CD8-positive, alpha-beta memory T cell (primary cell): ENCODE measurements at places on chromosomes 6 and 20. TPM values are rescaled to one million over a fixed set of nuclear protein-coding genes. Genes with fewer than 3 reads are reported as not detected.

GRCh38 chr20:25077610-25078169, 4.3 kb downstream of the VSX1 start:
- no peak for DNase-seq

DNA sequence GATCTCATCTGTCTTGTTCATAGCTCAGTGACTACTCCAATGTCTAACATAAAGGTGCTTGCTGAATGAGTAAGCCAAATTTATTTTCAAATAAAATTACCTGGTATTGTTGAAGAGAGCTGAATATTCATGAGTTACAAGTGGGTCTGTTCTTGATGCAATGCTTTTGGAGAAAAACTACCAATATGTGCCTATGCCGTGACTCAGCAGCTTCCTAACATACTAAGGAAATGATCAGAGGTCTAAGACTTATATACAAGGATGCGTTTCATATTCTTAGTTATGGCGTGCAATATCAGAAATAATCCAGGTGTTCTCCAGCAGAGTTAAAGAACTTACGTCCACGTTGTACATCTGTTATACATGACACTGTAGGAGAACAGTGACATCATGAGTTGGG, 5.1 kb downstream of the FAM120B start:
- no peak for DNase-seq

DNA sequence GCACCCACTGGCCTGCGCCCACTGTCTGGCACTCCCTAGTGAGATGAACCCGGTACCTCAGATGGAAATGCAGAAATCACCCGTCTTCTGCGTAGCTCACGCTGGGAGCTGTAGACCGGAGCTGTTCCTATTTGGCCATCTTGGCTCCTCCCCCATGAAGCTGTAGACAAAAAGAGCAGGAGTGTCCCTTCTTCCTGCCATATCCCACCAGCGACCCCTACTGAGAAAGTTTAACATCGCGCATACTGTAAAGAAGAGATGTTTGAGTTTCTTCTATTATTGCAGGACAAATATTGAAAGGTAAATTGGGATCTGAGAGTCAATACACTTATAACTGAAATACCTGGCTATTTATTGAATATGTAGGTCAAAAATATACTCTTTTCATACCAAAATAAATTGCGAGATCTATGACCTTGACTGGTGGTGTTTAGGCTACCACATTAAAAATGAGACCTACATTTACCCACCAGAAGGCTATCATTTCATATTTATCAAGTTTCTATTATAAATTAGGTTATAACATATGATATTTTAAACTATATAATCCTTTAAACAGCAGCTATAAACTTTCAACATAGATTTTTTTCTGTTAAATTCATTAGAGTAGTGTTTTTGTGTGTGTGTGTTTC, 586.3 kb downstream of the HTR1B start:
- no peak for DNase-seq

DNA sequence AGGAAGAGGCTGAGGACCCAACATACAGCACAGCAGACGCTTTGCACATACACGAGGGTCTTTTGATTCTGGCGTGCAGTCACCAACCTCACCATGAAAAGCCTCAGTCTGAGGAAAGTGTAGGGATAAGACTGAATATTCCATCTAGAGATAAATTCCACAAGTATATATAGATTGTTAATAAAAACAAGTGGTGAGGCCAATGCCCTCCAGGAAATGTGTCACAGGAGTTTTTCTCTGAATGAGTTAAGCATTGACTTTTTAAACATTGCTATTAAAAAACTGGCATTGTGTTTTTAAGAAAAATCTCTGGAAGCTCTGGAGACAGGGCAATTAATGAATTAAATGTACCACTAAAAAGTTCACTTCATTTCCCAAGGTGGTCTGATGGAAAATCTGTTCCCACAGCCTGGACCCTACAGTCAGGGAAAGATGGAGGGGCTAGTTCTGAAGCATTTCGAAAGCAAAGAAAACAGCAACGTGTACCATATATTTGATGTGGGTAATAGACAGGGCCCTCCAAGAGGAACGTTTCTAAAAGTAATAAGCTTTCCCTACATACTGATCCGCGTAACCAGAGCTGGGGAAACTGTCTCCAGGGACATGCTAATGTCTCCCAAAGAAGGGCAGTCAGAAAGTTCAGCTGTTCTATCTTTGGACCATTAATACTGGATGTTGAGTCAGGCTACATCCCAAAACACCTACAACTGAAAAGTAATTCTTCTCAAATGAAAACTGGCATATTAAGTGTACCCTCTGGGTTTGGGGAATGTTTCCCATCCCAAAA, 301.1 kb downstream of the FOXC1 start:
- DNase-seq: no peak

DNA sequence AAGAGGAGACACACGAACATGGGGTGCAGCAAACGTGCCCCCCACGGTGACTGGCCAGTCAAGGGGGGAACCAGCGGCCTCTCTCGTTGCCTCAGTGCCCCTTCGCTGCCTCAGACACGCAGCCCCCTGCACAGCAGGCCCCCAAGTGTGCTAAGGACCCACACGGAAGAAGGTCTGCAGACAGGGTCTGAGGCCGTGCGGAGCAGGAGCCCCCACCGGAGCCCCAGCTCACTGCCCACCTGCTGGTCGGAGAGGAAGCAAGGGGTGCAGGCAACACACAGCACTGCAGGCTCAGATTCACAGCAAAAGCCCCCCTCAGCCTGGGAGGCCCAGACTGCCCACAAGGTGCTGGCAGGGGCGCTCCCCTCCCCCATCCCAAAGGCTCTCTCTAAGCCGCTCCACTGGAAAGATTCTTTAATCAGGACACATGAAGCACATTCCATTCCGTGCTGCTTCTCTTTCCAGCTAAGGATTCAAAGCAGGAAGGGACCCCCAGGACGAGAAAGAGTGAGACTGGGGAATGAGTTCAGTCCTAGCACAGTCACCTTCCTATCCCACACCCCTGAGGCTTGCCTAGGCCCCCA, 105.1 kb downstream of the SLC23A2 start:
- DNase-seq: no peak

GRCh38 chr6:161921602-161922395, 647.9 kb upstream of the AGPAT4 start:
- DNase-seq: no peak

DNA sequence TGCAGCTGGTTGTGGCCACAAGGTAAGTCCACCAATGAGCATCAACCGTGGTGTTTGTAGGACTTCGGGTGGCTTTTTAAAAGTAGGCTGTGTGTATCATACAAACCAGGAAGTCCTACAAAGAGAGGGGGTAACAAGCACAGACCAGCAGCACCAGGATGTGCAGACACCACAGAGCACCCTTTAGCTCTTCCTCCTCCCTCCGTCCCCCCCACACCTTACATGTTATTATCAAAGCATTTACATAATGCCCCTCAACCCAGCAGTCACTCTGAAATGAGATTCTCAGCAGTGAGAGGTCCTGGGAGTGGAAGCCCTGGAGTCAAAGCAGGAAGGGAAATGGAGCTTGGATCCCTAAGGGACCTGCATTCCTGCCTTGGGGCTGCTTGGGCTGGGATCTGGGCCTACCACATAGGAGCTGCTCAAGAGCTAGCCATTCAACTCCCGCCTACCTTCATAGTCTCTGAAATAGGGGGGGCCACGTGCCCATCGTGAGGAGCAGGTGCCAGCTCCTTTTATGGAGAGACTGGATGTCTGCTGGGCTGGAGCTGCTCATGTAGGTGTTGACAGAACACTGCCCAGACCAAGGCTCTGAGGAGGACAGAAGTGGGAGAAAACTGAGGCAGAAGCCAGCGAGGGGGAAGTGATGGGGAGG, 90.6 kb downstream of the PSMB1 start:
- DNase-seq: no peak

DNA sequence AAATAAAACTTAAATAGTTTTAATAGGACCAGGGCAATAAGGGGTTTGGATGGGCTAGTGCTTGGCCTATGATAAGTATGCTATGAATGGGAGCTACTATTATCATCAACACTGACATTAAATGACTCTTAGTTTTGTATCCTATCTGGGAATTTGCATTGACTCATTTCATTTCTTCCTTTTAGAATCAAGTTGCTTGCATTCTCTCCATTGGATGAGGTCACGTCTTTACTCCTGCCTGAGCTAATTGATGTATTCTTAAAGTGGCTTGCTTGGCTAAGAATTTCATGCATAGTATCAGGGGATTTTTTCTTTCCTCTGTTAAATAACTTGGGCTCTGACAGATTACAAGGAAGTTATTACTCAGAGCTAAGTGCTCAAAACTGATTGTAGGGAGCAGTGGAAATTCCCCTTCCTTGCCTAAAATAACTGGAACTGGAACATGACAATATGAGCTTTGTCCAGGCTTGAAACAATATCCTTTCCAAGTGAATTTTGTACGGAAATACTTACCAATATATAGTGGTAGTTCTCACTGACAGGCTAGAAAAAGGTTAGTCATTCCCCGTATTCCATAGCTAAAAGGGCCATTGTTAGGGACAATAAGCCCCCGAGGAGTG, 169.9 kb downstream of the BCAS1 start:
- DNase-seq: no peak

GRCh38 chr6:63452125-63452524, 120.2 kb upstream of the LOC128125822 start:
- no peak for DNase-seq

GRCh38 chr6:4762294-4762693, 13.9 kb upstream of the CDYL start:
- DNase-seq: no peak

DNA sequence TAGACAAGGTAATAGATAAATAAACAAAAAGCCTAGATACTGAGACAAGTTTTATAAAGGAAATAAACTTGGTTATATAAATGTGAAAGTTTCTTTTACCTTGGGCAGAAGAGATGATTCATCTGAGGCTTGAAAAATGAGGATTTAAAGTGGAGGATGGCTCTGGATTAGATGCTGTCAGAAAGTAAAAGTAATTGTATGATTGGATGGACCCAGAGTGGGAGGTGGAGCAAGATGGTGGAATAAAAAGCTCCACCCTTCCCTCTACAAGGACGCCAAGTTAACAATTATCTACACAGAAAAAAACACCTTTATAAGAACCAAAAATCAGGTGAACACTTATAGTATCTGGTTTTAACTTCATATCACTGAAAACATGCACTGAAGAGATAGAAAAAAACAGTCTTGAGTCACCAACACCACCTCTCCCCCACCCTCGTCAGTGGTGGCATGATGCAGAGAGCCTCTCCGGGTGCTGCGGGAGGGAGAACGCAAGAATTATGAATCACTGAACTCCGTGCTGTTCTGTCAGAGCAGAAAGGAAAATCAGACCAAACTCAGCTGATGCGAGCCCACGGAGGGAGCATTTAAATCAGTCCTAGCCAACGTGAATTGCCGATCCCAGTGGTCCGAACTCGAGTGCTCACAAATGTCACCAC, 84.7 kb upstream of the GJE1 start:
- DNase-seq: no peak

DNA sequence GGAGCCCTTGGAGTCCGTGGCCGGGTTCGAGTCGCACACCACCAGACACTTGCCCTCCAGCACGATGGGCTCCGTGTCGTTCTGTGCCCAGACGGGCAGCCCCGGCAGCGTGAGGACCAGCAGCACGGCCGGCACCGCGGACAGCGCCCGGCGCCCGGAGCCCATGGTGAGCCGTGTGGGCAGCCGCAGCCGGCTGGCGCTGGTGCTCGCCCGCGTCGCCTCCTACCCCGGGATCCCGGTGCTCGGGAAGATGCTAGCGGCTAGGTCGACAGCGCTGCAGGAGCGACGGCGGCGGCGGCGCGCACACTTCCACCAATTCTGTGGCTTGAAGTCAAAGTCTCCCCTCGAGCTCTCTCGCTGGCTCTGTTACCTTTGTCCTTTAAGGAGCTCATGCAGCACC, 1.3 kb downstream of the CBLN4 start:
- DNase-seq: no peak

DNA sequence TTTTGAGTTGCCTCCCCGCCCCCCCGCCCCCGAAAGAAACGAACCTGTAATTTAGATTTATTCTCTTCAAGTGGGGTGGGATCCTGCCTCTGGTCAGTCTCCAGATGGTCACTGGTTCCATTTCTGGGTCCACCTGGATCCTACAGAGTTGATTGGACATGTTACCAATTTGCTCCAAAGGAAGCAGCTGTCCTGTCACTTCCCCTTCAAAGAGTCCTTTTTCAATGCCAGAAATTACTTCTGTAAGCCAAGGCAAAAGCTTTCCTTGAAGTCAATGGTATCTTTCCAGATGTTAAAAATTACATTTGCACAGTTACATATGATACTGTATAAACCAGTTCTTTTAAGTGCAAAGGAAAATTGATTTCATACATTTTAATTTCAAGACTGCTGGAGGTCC, 12.0 kb upstream of the ANKRD60 start:
- no peak for DNase-seq

DNA sequence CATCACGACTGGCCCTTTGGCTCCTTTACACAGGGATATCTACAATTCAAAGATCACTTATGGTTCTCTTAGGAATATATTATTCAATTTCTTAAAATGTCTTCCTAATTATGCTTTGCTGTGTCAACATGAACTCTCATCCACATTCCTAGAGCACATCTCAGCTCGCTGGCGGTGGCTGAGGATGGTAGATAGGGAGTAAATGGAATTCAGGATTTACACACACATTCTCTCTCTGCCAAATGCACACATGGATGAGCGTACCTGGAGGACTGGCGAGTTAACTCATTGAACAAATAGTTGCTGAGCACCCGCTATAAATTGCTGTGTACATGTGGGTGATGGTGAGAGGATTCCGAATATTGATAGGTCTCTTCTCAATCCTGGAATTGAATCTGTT, 4.8 kb upstream of the MRPS10 start:
- no peak for DNase-seq

DNA sequence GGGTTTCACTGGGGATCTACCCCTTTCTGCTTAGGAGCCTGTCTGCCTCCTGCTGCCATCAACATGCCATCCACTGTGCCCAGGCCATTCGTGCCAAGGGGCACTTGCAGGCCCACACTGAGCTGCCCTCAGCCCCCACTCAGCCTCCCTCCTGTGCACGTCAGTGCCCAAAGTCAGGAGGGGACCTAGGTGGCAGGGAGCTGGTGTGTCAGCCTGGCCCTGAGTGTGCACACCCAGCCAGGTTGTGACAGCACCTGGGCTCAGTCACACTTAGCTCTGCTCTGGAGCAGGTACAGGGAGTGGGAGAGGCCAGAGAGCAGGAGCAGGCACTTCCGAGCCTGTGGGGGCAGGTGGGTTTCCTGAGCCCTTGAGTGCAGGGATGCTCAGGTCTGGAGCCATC, 63.6 kb upstream of the SYNCRIP start:
- no peak for DNase-seq

DNA sequence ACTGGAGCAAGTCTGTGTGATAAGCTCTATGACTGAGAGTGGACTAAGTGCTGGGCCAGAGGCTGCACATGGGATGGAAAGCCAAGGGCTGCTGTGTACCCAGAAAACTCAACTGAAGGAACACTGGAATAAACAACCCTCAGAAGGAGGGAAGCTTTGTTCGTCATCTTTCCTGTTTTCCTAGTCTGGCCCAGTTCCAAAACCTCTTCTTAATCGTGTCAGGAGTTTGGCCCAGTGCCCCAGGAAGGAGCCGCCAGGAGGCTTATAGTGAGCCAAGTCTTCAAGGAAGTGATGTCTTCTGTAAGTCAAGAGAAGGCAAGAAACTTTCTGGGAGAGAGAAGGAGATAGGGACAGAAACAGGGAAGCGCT, 23.3 kb upstream of the TOP1 start:
- DNase-seq: no peak

MACROD2 gene
- polyA plus RNA-seq: not detected

MOCS1 gene
- 0.53 TPM for polyA plus RNA-seq

CALHM4 gene
- polyA plus RNA-seq: not detected

SLC17A3 gene
- polyA plus RNA-seq: not detected

TCP11 gene
- polyA plus RNA-seq: not detected

C20orf202 gene
- not detected for polyA plus RNA-seq

RAB44 gene
- polyA plus RNA-seq: not detected

LY6G6D gene
- not detected for polyA plus RNA-seq

TRMT11 gene
- polyA plus RNA-seq: 14.8 TPM

VSX1 gene
- polyA plus RNA-seq: not detected

FOXS1 gene
- not detected for polyA plus RNA-seq

BPIFB3 gene
- not detected for polyA plus RNA-seq

IRAK1BP1 gene
- 0.99 TPM for polyA plus RNA-seq

BNIP5 gene
- not detected for polyA plus RNA-seq
